Stimulated activated CD4-positive, alpha-beta T cell treated with anti-CD3 and anti-CD28 coated beads, TNF-alpha, amount 100 ng/mL, for 1 hour (primary cell): ENCODE measurements at places on chromosomes 2 and 18.

DNA sequence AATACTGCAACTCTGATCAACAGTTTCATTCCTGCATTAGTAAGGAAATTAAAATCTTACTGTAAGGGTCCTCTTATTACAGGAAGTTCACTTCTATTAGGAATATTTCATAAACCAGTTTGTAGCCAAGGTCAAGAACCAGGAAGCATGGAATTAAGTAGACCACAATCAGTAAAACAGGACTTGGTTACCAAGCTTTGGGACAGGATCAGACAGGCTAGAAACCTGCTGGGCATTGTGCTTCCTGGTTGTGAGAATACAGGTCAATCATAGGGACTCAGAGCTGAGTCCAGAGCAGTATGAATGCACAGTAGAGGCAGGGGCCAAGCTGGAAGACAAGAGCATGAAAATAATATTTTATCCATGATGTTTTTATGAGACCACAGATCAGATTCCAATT lies 248.0 kb downstream of the IKZF2 start:
- no peak for DNase-seq

DNA sequence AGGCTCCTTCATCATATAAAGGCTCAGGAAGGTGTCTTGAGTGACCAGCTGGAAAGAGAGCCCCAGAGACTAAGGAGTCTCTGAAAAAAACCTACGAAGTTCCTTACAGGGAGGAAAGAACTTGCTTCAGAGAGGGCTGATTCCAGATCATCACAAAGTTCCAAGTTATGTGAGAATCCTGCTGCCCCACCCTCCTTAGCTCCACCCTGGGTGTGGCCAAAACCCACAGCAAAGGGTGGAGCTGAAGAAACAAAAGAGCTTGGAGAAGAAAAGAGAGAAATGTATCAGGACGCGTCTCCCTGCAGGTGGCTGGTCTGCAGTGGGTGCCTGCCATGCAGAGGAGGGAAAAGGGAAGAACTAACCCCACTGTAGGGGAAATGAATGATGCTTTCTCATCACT lies 32.8 kb upstream of the ZNF396 start:
- DNase-seq, result no peak

- DNase-seq, result no peak
Measured at GRCh38 chr2:170975127-170975942, 46.3 kb downstream of the GORASP2 start.

DNA sequence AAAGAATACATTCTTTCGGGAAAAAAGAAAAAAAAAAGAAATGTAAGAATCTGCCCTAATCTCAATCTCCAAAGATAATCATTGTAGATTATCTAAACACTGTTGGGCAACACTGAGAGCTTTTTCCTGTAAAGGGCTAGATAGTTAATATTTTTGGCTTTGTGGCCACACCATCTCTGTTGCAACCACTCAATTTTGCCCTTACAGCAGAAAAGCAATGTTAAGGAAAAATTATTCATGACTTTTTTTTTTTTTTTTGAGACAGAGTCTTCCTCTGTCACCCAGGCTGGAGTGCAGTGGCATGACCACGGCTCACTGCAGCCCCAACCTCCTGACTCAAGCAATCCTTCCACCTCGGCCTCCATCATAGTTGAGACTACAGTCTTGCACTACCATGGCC lies 17.3 kb upstream of the FZD5 start:
- no peak for DNase-seq

GRCh38 chr2:115285416-115285815 lies 843.0 kb downstream of the DPP10 start:
- DNase-seq, result no peak

DNA sequence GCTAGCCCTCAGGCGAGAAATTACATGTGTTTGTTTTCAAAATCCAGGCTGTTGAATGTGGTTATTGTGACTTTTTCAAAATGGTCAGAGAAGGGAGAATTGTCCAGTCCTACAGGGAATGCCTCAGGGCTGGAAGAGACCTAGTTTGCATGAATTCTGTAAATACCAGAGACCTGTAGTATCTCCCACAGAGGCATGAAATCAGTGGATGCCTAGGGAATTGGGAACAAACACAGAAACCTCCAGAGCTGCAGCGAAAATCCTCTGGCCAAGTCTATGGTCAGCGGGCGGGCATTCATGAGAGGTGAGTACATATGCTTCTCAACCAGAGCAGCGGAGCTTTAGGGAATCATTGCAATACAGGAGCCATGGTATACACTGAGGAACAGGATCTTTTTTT lies 1596.5 kb upstream of the NXPH2 start:
- DNase-seq, result no peak

GRCh38 chr2:229703909-229704630 lies 10.3 kb downstream of the DNER start:
- no peak for DNase-seq

DNA sequence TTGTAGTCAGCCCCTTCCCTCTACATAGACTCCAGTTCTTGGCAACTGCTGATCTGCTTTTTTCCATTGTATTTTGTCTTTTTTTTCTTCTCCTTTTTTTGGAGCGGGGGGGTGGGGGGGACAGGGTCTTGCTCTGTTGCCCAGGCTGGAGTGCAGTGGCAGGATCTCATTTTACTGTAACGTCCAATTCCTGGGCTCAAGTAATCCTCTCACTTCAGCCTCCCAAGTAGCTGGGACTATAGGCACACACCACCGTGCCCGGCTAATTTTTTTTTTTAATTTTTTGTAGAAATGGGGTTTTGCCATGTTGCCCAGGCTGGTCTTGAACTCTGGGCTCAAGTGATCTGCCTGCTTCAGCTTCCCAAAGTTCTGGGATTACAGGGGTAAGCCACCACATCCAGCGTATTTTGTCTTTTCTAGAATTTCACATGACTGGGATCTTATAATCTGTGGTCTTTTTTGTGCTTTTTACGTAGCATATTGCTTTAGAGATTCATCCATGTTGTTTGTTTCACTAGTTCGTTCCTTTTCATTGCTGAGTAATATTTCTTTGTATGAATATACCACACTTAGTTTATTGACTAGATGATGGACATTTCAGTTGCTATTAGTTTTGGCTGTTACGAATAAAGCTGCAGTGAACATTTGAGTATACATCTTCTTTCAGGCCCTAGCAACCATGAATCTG lies 17.9 kb downstream of the EML4 start:
- no peak for DNase-seq

GRCh38 chr2:123566291-123566946 lies 458.7 kb upstream of the CNTNAP5 start:
- no peak for DNase-seq

GRCh38 chr2:104856086-104856972 lies 2.4 kb downstream of the POU3F3 start:
- DNase-seq, result no peak

GRCh38 chr18:23314672-23315071 lies 138.4 kb upstream of the RIOK3 start:
- no peak for DNase-seq

- no peak for DNase-seq
Measured at GRCh38 chr2:121033461-121033996, 251.5 kb downstream of the TFCP2L1 start.
